ENCODE measurements at places on chromosomes 6 and 20.

DNA sequence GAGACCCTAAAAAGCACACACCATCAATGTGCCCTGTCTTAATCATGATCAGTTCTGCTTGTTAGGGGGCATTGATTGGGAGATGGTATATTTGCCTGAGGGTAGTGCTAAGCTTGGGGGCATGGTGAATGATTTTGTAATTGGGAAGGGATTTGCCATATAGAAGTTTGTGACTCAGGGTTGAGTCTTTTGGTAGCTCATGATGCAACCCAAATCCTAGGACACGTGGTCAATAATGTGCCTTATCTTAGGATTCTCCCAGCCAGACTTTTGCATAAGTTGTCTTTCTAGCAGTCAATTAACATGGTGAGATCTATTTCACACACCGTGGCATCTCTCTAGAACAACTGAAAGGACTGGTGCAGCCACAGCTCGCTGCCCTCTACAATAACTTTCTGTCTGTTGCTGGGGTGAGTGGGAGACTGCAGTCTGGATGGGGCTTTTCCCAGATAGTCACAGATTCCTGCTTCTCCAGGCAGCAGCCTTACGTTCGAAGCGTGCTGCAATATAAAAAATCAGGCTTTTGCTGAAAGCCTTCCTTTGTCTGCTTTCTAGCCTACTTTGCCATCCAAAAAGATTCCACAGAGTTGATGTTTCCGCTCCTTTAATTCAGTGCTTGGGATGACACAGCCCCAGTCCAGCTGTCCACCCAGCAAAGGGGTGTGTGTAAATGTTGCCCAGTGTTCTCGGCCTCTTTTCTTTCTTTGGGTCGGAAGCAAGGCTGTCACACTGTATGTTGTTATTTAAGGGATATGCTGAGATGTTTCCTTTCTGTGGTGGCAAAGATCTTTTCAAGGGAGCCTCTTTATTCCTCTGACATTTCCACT, 58.9 kb downstream of the ID4 start:
- DNase-seq: no peak

- no peak for DNase-seq
These were observed 2.6 kb downstream of the GJA1 start for GRCh38 chr6:121437851-121438651.

DNA sequence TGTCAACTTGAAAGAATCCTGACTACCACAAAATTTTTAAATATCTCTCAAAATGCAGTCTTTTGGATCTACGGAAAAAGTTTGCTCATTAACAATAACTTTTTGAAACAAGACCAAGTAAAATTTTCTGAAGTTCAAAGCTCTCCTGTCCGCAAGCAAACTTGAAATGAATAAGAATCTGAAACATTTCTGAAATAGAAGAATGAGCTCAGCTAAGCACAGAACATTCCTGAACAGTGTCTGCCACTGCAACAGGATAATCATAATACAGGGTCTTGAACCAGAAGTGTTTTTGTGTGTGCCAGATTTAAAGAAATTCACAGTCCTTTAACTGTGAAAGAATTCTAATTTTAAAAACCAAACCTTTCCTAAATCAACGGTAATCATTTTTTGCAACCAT, 49.1 kb upstream of the TASP1 start:
- no peak for DNase-seq

DNA sequence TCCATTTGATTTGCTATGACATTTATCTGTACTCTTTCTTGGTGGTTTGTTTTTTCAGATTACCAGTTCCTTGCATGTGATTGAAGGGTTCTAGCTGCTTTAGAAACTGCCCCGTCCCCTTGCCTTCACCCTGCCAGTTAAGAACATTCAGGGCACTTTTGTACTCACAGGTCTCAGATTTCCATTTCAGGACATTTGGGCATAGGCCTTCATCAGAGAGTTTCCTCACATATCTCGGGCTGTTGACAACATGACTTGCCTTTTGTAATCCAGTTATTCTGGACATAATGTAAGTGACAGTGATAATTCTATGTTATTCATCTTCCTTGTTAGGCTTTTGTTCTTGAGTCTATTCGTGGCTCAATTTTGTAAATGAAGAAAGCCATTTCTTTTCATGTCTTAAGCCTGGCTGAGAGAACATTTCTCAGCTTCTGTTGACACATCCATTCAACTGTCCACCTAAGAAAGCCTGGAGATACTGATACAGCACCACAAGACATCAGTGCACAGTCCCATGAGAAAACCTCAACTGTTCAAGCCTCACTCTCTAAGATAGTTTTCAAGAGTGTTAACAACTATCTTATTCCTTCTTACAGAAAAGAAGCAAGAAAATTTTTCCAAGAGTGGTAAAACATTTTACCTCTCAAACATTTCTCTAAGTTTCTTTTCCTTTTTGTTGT, 209.3 kb upstream of the SGK1 start:
- DNase-seq: no peak

DNA sequence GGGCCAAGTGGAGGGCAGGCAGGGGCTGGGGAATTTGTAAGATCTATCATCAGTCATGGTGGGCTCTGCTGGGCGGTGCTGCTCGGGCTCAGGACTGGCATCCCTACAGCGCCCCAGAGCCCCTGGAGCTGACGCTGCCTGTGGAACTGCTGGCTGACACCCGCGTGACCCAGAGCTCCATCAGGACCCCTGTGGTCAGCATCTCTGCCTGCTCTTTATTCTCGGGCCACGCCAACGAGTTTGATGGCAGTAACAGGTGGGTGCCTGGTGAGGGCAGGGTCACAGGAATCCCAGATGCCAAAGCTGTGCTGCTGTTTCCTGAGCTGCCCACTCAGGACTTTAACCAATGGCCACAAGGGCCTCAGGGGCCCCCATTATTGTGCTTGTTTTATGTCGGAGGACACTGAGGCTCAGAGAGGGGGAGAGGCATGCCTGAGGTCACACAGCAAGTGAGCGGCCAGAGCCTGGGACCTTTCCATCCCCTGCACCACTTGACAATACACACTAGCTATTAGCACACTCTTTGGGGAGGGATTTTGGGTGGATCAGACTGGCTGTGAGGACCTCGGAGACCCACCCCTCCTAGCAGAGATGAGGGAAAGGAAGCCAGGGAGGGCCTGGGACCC, 6.3 kb downstream of the BPIFB2 start:
- DNase-seq: no peak

GRCh38 chr6:166707045-166707444, 80.0 kb upstream of the RPS6KA2 start:
- no peak for DNase-seq

- no peak for DNase-seq
These were observed at the start of gene NR2E1 for GRCh38 chr6:108165714-108166663. Gene NR2E1, plus strand, starts transcription at chr6:108166022. Its CDS starts 744 bp downstream, at chr6:108166766.

DNA sequence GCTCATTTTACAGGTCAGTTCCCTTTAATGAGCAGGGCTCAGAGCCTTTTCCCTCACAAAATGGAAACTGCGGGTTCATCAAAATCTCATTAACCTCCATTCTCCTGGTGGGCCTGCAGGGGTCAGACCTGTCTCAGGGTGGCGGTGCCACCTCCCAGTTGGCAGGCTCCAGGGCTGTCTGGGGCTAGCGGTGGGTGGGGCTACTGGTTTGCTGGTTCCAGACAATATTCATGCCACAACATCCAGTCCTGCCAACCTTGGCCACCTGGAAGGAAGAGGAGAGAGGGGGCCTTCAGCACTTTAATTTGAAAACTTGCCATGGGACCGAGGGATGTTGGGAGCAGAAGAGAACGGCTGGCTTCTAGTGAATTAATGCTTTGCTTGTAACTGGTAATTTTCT, 41.9 kb upstream of the CTNNBL1 start:
- DNase-seq: peak; percentile 15

- DNase-seq: no peak
These were observed 135.8 kb downstream of the SLC35F1 start for GRCh38 chr6:118042855-118043254.

All from stimulated activated CD4-positive, alpha-beta T cell treated with anti-CD3 and anti-CD28 coated beads, Interleukin-2, amount 100 ng/mL, for 48 hours (primary cell).